ENCODE measurements at places on chromosomes 2 and 18. TPM values are rescaled to one million over a fixed set of nuclear protein-coding genes. Genes with fewer than 3 reads are reported as not detected.
A peak's percentile ranks its signal among the peaks of the same experiment; 100 is the strongest.

DNA sequence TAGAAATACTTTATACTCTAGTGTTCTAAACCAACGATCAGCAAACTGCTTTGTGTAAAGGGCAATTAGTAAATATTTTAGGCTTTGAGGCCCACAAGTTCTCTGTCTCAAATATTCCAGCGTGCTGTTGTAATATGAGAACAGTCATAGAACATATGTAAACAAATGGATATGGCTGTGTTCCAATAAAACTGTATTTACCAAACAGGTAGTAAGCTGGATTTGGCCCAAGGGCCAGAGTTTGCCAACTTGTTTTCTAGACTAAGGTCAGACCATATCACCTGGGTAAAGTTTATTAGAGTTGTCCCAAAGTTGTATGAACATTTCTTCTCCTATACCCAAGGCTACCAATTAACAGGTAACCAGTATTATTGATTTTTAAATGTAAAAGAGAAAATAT is 303.2 kb upstream of the MC4R start:
- no peaks in the 10 kb centered on the region for H3K36me3 ChIP-seq
- H3K4me1 ChIP-seq = no peaks in the 10 kb centered on the region
- no peaks in the 10 kb centered on the region for H3K27me3 ChIP-seq
- DNase-seq = no peak
- no peak overlapping the region for H3K4me3 ChIP-seq

- no peaks in the 10 kb centered on the region for H3K4me1 ChIP-seq
- no peak for DNase-seq
- H3K36me3 ChIP-seq = no peaks in the 10 kb centered on the region
- H3K27ac ChIP-seq = no peak overlapping the region
These were observed 64.5 kb downstream of the CAVIN2 start for GRCh38 chr2:191782351-191782750.

DNA sequence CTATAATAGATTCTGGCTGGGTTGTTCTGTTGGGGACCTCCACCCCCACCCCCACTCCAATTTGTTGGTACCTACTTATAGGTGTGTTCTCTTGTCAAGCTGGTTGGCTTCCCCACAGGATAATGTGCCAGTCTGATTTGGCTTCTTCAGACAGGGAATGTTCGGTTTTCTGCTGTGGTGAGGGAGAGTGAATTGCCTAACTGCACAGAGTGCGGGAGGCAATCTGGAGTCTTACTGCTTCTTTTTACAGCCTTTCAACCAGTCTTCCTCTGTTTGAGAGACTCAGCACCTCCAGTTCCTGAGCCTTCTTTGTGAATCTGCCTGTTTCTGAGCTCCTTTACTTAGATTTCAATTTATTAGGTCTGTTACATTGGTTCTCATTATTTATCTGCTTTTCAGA is 27.4 kb upstream of the SNORC start:
- H3K27me3 ChIP-seq = no peaks in the 10 kb centered on the region
- H3K4me1 ChIP-seq = peaks cover 22% of the 10 kb centered on the region
- no peak for DNase-seq
- H3K4me3 ChIP-seq = no peak overlapping the region
- H3K36me3 ChIP-seq = no peaks in the 10 kb centered on the region

GRCh38 chr2:19837235-19837766 is 64.5 kb downstream of the TTC32 start:
- DNase-seq = no peak
- no peak overlapping the region for H3K27ac ChIP-seq
- H3K4me1 ChIP-seq = no peaks in the 10 kb centered on the region
- H3K27me3 ChIP-seq = no peaks in the 10 kb centered on the region
- no peak overlapping the region for H3K4me3 ChIP-seq
- H3K36me3 ChIP-seq = no peaks in the 10 kb centered on the region

CCBE1 gene
- 1.0 TPM for total RNA-seq

DNA sequence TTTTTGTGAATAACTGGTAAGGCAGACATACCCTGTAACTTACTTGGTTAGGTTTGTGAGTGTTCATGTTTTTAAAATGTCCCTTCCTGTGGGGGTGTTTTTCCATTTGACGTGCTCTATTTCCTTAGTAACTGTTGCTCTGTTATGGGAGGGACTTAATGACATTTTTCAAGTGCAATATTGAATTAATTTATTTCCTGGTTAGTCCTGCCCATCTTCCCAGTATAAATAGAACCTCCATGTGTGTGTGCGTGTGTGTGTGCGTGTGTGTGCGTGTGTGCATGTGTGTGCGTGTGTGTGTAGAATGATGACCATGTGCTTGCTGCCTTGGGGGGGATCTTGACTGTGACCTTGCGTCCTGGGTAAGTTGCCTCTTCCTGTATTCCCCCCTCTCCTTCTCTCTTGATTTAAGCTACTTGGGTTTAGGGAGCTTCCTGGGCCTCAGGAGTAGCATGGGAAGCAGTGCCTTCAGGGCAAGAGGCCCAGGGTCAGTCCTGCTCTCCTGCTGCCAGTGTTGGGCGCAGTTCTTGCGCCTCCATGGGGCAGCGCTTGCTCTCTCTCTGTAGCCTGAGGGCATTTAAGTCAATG is 163.9 kb downstream of the LDLRAD4 start:
- H3K4me1 ChIP-seq = peaks cover 10% of the 10 kb centered on the region
- peak overlapping the region; percentile 83 for H3K27ac ChIP-seq
- no peak overlapping the region for H3K4me3 ChIP-seq
- H3K36me3 ChIP-seq = no peaks in the 10 kb centered on the region

GRCh38 chr18:48892146-48892855 is 58.5 kb downstream of the SMAD7 start:
- DNase-seq = no peak
- no peaks in the 10 kb centered on the region for H3K4me1 ChIP-seq
- no peaks in the 10 kb centered on the region for H3K27me3 ChIP-seq
- no peak overlapping the region for H3K27ac ChIP-seq
- no peak overlapping the region for H3K4me3 ChIP-seq

DNA sequence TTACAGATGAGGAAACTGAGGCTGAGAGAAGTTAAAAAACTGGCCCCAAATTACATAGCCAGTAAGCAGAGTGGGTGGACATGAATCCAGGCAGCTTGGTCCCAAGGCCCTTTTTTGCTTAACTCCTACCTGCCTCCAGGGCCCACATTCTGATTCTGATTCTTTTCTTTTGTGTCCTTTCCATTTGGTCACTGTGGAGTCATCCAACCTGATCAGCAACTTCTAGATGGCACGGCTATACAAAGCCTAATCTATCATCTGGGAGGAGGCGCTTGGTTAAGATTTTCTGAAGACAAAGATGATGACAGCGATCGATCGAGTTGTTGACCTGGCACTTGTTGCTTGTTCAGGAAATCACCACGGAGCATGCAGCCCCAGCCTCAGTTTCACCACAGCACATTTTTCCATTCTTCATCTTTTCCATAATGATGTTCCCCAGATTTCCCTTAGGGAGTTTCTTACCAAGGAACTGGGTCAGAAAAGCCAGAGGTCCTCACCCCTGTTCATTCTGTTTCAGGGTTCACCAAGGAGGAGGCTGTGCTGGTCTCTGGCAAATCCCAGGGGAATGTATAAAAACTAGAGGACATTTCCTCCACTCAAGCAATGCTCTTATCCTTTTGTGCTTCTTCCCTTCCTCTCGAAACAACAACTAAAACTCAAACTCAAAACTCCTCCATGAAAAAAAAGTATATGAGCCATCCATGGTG is 6.9 kb upstream of the IGFBP2 start:
- no peaks in the 10 kb centered on the region for H3K27me3 ChIP-seq
- H3K4me1 ChIP-seq = peaks cover 1% of the 10 kb centered on the region
- H3K27ac ChIP-seq = no peak overlapping the region

GLI2 gene
- 7.5 TPM for total RNA-seq

DNA sequence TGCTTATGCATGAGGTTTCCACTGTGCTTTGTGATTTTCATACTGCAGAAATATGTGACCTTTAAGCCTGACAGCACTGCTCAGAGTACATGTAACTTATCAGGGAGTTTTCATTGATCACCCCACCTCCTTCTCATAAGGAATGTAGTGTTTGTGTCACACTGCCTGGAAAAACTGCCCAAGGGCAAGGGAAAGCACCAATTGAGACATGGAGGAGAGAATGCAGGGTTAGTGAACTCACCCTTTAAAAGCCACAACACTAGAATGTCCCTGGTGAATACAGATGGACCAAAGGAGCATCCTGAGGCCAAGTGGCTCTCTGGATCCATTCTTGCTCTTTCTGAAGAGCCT is 147.2 kb upstream of the SPATS2L start:
- no peaks in the 10 kb centered on the region for H3K27me3 ChIP-seq
- no peak overlapping the region for H3K4me3 ChIP-seq
- no peak for DNase-seq
- H3K4me1 ChIP-seq = peaks cover 6% of the 10 kb centered on the region
- H3K36me3 ChIP-seq = no peaks in the 10 kb centered on the region
- H3K27ac ChIP-seq = no peak overlapping the region

GRCh38 chr2:222307143-222307756 is 8.5 kb upstream of the PAX3 start:
- peaks cover 24% of the 10 kb centered on the region for H3K4me1 ChIP-seq
- H3K27ac ChIP-seq = no peak overlapping the region
- no peaks in the 10 kb centered on the region for H3K36me3 ChIP-seq
- H3K27me3 ChIP-seq = no peaks in the 10 kb centered on the region
- no peak for DNase-seq
- no peak overlapping the region for H3K4me3 ChIP-seq

CDH19 gene
- total RNA-seq = 191 TPM

GRCh38 chr2:239189711-239190131 is 211.1 kb downstream of the HDAC4 start:
- peaks cover 10% of the 10 kb centered on the region for H3K4me1 ChIP-seq
- no peak overlapping the region for H3K4me3 ChIP-seq
- no peak for DNase-seq
- no peak overlapping the region for H3K27ac ChIP-seq
- no peaks in the 10 kb centered on the region for H3K27me3 ChIP-seq

AMER3 gene
- not detected for total RNA-seq

C2orf66 gene
- not detected for total RNA-seq

GRCh38 chr2:11159574-11160170 is 4.4 kb downstream of the SLC66A3 start:
- peak overlapping the region; percentile 57 for H3K27ac ChIP-seq
- H3K27me3 ChIP-seq = no peaks in the 10 kb centered on the region
- DNase-seq = no peak
- H3K4me3 ChIP-seq = no peak overlapping the region
- peaks cover 27% of the 10 kb centered on the region for H3K36me3 ChIP-seq
- H3K4me1 ChIP-seq = peaks cover 29% of the 10 kb centered on the region

ACVR1 gene
- 23.6 TPM for total RNA-seq

GPR155 gene
- 16.8 TPM for total RNA-seq

- peaks cover 100% of the 10 kb centered on the region for H3K4me1 ChIP-seq
- no peaks in the 10 kb centered on the region for H3K27me3 ChIP-seq
- no peak overlapping the region for H3K27ac ChIP-seq
- H3K4me3 ChIP-seq = no peak overlapping the region
- no peaks in the 10 kb centered on the region for H3K36me3 ChIP-seq
These were observed 19.3 kb upstream of the CD28 start for GRCh38 chr2:203687165-203687564.

DNA sequence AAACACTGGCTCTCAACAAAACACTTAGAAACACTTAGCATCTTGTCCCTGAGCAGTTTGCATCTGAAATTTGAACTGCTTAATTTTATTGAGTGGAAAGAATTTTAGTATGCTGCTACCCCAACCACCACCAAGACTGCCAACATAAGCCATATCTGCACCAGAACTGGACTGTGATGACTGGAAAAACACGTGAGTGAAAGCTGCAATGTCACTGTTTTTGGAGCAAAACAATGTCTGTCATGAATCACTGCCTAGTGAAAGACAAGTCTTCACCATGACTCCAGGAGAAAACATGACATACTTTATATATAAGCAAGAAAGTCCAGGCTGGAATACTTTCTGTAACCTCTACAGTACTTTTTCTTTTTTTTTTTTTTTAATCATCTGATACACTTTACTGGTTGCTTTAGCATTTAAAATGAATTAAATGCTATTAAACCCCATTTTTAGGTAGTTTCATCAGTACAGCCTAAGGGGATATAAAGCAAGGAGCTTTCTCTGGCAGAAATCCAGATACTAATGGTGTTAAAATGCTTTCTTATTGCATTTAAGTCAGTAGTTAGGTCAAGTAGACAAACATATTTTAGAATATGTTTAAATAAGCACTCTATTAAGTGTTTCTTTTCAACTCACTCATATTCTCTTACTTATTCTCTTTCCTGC is 2129.4 kb upstream of the PIK3C3 start:
- no peak overlapping the region for H3K4me3 ChIP-seq
- no peaks in the 10 kb centered on the region for H3K27me3 ChIP-seq
- H3K36me3 ChIP-seq = no peaks in the 10 kb centered on the region
- no peaks in the 10 kb centered on the region for H3K4me1 ChIP-seq
- no peak for DNase-seq

NT5C1B gene
- total RNA-seq = not detected

GRCh38 chr2:96888072-96889011 is 18.5 kb upstream of the SEMA4C start:
- H3K4me1 ChIP-seq = peaks cover 83% of the 10 kb centered on the region
- H3K27ac ChIP-seq = peak overlapping the region; percentile 25
- DNase-seq = no peak
- no peaks in the 10 kb centered on the region for H3K27me3 ChIP-seq

DNA sequence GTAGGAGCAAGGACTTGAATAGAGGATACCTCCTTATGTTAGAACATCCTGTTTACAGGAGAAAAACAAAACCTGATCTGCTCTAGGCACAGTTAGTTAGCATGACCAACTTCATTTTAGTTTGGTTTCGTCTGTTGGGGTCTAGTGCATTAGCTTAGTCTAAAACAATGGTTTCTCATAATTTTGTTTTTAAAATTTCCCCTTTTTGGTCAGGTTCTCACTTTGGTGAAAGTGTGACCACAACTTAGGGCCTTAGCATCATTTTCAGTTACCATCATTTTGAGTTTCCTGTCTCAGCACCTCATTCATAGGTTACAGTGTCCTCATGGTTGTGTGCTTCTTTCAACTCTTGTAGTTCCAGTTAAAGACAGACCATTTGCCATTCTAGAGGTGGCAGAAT is 1277.0 kb upstream of the SLC39A10 start:
- H3K27me3 ChIP-seq = no peaks in the 10 kb centered on the region
- H3K27ac ChIP-seq = no peak overlapping the region
- no peak for DNase-seq
- no peaks in the 10 kb centered on the region for H3K36me3 ChIP-seq
- H3K4me3 ChIP-seq = no peak overlapping the region

STAT4 gene
- 4.2 TPM for total RNA-seq

DNA sequence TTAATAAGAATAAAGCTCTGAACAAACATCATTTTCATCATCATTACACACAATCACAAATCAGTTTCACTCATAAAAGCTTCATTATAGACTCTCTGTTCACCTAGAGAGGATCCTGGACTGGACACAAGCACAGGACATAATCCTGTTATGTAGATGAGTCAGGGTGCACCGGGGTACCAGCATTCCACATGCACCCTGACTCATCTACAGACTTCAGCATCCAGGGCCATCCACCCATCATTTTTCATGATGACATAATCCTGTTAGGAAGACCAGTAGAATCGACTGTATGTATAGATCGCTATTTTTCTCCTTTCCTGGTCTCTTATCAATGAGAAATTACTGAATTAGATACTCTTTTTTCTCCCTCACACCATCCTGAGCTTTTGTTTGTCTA is 73.7 kb upstream of the PIK3C3 start:
- no peak overlapping the region for H3K27ac ChIP-seq
- no peak for DNase-seq
- no peaks in the 10 kb centered on the region for H3K4me1 ChIP-seq
- no peak overlapping the region for H3K4me3 ChIP-seq
